ENCODE measurements at places on chromosomes 1 and 21.

GRCh38 chr1:157439302-157439954, 112.9 kb downstream of the FCRL5 start:
- no peak for DNase-seq

DNA sequence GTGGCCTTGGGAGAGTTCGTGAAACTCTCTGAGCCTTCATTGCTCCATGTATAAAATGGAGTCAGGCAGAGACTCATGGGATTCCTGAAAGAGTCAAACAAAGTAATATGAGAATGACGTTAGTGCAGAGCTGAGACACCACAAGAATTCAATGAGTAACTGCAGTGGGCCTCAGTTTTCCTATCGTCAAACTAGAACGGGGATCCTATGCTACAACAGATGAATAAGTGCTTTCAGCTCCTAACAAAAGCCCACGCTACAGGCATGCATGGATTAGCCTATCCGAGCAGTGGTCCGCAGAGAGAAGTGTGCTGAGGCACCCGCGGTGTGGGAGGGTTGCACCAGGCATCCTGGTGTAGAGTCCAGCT, 124.7 kb downstream of the SYF2 start:
- DNase-seq, result no peak

DNA sequence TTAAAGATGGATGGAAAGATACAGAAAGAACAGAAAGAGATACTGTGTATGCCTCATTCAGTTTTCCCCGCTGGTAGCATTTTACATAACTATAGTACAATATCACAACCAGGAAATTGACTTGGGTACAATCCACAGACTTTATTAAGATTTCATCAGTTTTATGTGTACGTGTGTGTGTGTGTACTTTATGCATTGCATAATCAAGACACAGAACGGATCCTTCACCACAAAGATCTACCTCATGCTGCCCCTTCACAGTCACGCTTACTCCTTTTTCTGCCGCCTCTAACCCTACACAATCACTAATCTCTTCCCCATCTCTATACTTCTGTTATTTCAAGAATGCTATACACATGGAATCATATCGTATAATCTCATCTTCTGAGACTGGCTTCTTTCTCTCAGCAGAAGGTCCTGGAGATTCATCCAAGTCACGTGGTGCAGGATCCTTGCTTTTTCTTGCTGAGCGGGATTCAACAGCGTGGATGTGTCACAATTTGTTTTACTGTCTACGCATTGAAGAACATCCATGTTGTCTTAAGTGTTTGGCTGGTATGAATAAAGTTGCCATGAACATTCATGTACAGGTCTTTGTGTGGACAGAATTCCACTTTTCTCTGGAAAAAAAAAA, 76.7 kb downstream of the SLC35F3 start:
- no peak for DNase-seq

GRCh38 chr1:163442895-163443294, 121.1 kb downstream of the NUF2 start:
- no peak for DNase-seq

- no peak for DNase-seq
These were observed 2.8 kb downstream of the S100A10 start for GRCh38 chr1:151990856-151991198.

- DNase-seq, result no peak
These were observed 41.3 kb downstream of the TTC13 start for GRCh38 chr1:230937371-230937770.

DNA sequence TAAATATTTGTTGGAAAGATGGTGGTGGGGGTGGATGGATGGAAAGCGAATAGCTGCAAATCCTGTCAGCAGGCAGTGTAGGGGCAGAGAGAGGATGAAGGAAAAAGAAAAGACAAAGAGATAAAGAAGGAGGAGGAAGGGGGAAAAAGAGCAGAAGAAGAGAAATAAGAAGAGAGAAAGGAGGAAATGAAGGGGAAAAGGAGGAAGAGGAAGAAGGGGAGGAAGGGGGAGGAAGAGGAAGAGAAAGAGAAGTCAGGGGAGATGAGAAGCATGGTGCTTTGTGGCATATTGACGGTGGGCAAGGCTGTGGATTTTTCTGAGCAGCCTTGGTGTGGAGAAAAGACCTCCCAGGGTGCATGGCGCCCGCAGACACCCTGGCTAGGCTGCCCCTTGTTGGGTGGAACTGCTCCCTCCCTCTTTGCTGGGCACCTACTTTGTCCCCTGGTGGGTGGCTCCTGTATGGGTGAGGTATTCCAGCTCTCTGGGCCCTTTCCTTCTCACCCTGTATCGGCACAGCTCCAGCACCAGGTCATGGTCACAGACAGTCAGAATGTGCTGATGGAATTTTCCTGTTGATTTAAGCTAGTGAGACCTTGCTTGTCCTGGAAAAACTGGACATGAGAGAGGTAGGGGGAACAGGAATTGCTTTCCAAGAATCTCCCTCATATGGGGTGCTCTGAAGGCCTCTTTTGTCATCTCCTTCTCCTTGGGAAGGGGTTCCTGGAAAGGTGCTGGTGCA, 45.7 kb upstream of the TLR5 start:
- DNase-seq, result no peak

DNA sequence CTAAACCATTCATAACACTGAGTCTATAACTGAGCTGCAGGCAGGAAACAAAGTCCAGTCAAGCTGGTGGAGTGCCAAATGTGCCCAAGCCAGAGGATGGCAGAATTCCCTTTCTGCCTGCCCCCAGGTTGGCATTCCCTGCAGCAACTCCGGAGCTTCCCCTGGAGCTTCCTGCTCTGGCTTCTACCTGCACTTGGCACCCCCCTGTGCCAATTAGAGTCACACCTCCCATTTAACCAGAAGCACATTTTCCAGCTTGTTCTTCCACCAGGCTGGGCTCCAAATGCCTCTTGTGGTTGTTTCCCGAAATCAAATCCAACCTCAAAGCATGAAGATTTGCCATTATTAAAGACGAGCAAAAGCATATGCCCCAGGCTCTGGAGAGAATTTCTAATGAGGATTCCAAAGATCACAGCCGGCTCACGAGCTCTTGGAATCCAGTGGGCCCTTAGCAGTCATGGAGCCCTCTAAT, 294.5 kb downstream of the RRAGC start:
- DNase-seq, result no peak

- no peak for DNase-seq
These were observed 197.2 kb downstream of the NFIA start for GRCh38 chr1:61279570-61279969.

GRCh38 chr1:23792151-23792945, 1.4 kb downstream of the LYPLA2 start:
- no peak for DNase-seq

DNA sequence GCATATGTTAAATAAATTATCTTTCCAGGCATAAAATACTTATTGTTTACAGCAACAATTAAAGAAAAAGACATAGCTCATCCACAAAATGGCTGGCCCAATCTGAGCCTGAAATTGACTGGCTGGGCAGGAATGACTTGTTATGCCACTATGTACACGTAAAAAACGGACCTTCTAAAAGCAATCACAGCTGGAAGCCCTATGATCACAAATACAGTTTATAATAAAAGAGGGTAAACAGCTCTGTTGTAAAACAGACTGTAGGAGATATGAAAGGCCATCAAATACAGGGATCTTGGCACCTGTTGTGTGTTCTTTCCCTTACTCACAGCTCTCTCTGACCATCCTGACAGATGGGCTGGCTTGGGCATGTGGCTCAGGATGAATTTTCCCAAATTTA, 70.5 kb upstream of the DMRTA2 start:
- no peak for DNase-seq

DNA sequence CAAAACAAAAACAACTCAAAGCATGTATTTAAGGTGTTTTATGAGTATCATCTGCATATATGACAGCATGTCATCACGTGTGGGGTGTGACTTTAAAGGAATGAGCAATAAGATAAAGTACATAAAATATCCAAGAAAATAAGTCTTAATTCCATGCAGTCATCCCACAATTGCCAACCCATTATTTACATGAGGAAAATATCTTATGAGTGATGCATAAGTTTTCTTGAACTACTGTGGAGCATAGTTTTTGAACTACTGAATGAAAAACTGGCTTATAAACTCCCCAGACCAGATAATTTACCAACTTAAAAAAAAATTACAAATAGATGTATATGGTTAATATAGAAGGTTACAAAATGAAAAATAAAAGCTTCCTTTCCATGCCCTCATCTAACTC, 29.7 kb upstream of the MTMR11 start:
- no peak for DNase-seq

DNA sequence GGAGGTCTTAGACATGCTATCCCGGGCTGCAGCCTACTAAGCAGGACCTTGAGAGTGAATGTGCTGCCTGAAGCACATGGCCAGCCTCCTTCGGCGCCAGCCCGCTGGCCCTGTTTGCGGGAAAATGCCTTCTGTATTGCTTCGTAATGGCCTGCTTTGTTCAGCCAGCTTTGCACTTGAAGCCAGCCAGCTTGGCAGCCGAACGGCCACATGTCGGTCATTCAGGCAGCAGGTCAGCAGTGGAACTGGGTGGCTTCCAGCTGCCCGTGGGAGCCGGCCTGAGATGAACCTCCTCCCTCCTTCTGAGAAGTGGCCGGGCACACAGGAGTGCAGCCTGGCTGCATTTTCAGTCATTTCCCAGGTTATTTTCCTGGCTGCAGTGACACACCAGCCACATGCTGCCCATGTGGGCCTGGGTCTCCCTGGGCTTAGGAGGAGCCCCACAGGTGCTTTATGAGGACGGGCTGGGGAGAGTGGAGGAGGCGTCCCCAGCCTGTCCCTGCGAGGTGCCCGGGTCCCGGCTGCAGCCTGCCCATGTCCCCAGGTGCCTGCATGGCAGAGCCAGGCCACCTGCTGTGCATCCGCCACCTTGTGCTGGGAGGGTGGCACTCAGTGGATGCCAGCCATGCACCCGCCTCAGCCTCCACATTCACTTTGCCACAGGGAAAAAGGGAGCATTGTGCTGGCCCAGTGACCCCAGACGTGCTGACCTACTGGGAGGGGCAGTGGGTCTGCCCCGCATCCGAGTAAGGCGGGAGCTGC, 103.5 kb downstream of the SIK1 start:
- DNase-seq, result no peak
